Stimulated activated CD4-positive, alpha-beta T cell treated with anti-CD3 and anti-CD28 coated beads, Interleukin-12 subunit alpha, Interleukin-12 subunit beta, amount 100 ng/mL, for 48 hours (primary cell): ENCODE measurements at places on chromosomes 6 and 20.

GRCh38 chr6:50815436-50816114 is 3.1 kb upstream of the TFAP2B start:
- DNase-seq, result no peak

DNA sequence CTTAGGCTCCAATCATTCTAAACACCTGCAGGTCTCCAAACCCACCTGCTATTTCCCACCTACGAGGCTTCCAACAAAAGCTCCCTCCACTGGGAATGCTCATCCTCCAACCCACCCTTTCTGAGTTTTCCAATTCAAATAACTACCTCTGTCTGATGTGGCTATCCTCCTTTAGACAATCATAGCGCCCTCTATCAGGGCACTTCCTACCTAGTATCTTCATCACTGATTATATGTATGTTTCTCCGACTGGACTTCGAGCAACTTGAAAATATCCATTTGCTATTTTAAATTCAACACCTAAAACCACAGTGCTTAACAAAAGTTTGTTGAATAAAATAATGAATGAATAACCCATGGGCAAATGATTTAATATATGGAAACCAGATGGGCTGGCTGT is 41.3 kb downstream of the MTFR2 start:
- DNase-seq, result no peak

DNA sequence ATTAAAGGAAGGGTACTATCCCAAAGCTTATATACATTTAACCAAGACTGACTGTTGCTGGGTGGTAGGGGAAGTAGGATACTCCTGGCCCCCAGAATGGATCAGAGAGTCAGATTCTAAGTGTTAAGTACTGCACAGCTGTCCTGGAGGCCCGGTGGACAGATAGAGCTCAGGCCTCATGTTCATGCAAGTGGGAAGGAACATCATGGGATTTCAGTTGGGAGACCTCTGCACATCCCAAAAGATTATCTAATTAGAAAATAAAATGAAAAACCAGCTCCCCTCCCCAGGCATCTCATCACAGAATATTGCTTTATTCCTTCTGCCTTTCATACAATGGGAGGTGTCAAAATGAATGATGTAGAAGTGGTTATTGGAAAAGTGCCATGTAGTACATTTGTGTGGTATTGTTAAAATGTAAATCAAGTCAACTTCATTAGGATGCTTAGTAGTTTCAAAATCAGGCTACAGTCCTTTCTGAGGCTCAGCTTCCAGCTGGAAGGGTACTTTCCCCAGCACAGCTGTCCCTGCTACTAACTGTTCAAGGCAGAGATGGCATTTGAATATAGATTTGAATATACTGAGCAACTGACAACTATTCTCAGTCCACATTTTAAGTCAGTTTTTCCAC is 82.9 kb downstream of the SLC35B3 start:
- DNase-seq, result no peak

DNA sequence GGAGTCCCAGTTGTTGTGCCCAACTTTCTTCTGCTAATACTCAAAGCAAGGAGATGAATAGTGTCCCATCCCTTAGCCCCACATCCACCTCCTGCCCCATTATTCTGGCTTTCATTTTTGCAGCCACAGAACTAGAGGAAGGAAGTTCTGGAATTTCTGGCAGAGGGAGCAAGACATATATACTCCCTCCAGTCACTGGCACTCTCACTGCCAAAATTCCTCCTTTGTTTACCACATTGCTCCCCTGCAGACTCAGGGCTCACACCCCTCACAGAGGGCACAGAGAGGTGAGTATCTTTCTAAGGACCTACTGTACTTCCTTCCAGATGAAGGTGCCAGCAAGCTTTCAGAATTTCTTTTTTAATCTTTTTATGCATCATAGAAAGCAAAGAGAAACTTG is 168.0 kb upstream of the ID4 start:
- DNase-seq, result no peak

DNA sequence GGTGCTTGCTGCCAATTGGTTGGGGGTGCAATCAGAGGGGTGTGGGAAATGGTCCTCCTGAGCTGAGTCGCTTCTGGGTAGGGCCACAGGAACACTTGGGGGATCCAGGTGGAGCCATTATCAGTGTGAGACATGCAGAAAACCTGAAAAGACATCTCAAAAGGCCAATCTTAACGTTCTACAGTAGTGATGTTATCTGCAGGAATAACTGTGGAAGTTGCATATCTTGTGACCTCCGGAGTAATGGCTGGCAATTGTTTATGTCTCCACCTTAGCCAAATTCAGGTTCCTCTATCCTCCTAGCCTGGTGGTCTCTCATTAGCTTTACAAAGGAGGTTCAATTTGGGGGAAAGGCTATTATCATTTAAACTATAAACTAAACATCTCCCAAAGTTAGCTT is 114.8 kb upstream of the SNX9 start:
- DNase-seq, result no peak

GRCh38 chr6:40440053-40440452 is 147.1 kb downstream of the LRFN2 start:
- DNase-seq, result no peak

DNA sequence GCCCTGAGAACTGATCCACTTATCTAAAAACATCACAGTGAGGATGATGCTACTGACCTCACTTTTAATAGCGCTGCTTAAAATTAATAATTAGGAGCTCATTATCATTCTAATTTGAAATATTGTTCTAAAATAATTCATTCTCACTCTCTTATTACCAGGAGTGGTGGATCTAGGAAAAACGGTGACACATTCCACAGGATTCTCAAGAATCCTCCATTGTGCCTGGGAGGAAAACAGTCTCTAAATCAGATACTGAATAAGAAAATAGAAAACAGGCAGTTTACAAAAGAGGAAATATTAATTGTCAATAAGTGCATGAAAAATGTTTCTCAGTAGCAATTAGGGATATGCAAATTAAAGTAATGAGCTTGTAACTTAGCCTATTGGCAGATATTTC is 187.4 kb downstream of the TENT5A start:
- no peak for DNase-seq

DNA sequence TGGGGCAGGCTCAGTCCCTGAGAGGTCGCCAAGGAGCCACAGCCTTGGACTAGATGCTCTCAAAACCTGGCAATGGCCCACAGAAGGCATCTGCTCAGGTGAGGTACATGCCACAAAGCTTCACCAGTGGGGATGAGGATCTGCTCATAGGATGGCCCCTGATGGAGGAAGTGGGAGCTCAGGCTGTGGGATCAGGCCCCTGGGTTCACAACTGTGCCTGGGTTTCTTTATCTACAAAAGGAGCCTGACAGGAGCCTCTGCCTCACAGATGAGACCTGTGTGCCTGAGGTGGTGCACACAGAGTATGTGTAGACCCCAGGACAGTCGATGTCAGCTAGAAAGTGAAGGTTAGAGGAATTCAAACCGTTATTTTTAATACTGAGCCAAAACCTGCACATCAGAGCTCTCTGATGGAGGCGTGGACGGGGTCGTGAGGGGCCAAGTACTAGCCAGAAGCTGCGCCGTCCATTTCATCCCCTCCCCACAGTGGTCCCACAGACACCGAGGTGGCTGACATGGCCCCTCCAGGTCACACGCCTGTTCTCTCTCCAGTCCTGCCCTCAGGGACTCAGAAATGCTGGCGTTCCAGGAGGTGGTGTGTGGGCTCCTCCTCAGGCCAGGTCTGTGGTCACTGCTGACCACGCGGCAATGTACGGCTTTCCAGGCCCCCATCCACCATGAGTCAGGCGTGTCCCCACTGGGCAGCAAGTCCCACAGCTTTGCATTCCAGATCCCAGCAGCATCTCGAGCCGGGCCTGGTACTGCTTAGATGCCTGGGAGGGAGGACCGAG is 33.3 kb downstream of the NTSR1 start:
- no peak for DNase-seq

DNA sequence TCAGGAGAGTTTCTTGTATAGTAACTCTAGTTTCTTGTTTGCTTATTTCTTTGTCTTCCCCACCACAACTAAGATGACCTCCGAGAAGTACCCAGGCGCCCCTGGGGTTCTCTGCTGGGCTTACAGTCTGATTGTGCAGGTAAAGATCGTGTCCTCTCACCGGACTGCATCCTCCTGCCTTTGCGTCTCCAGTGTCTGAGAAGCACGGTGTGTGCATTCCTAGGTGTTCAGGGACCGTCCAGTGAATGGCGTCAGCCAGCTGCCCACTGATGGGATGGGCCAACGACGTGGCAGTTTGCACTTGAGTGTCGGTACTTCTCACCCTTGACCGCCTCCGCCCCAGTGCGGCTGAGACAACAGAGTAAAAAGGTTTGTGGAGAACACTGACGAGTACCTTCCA is 56.0 kb upstream of the NFATC2 start:
- no peak for DNase-seq

- DNase-seq, result no peak
These were observed 674.6 kb upstream of the AGPAT4 start for GRCh38 chr6:161948462-161948861.

DNA sequence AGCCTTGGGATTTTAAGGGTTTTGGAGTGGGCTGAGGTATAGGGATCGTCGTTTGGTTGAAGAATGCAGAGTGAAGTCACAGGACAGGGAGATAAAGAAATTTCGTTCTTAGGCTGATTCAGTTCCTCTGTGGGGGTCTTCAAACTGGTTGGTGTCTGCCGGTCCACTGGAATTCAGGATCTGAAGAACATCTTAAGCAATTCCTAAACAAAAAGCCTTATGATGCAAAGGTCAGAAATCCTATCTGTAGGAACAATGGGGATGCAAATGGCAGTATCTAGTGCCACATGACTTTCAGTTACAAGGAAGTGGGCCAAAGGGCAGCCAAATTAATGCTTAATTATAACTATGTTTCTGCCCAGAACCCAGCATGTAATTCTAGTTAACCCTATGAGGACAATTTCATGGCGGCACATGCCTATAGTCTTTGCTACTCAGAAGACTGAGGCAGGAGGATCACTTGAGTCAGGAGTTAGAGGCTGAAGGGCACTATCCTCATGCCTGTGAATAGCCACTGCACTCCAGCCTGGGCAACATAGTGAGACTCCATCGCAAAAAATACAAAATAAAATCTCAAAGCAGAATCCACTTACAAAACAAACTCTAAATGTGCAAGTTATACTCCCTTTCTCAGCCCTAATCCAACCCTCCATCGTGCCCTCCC is 4.6 kb upstream of the SLC2A10 start:
- DNase-seq, result no peak

- DNase-seq, result no peak
These were observed 327.4 kb downstream of the KIF16B start for GRCh38 chr20:16245879-16246278.

GRCh38 chr20:33233129-33233774 is 2.5 kb upstream of the BPIFA1 start:
- DNase-seq, result no peak

- no peak for DNase-seq
These were observed 332.0 kb downstream of the HAO1 start for GRCh38 chr20:7608250-7608649.

DNA sequence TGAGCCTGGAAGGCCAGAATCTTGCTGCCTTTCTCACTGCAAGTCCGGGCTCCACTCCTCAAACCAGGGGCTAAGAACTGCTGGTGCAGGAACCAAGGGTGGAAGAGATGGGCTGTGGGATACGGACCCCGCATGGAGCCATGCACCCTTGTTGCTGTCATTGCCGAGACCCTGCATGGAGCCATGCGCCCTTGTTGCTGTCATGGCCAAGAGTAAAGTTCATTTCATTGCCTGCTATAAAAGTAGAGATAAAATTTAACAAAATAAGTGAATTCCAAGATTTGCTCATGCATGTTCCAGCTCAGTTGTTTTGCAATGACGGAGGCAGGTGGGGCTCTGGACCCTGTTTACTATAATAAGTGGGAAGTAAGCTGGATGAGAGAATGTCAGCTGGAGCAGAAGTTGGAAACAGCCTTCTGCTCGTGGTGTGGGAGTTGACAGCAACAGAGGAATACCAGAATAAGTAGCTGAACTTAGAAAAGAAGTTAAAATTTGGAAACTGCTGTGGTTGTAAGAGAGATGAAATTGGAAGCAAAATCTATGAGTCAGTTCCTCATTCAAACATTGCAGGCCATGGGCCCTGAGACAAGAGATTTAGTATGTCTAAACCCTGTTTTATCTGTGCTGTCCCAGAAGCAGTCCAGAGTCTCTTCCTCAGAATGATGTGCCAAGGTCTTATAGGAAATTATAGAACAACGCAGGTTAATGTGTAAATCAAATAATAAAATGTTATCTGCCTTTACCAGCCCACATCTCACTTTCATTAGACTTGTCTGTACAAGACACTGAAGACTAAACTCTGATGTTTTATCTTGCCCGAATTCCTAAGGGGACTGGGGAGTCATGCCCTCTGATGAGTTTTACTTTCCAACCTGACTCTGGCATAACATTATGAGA is 15.8 kb upstream of the THBS2 start:
- DNase-seq, result no peak

DNA sequence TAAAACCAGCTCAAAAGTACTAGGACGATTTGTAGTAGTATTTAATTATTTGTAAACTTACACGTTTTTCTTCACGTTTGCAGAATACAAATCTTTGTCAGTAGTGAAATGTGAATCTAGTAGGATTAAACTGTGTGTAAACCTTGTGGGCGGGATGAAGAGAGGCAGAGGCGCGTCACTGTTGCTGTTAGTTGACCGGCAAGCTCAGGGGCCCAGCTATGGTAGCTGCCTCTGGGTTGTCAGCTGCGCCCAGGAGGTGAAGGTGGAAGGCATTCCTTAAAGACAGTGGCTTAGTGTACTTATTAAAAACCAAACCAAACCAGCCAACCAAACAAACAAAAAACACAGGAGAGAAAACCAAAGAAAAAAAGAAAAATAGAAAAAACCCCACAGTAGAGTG is 69.6 kb downstream of the IGF2R start:
- no peak for DNase-seq

- no peak for DNase-seq
These were observed 95.1 kb upstream of the PTPN1 start for GRCh38 chr20:50415021-50415515.

- no peak for DNase-seq
These were observed 65.5 kb upstream of the F13A1 start for GRCh38 chr6:6386010-6386409.

DNA sequence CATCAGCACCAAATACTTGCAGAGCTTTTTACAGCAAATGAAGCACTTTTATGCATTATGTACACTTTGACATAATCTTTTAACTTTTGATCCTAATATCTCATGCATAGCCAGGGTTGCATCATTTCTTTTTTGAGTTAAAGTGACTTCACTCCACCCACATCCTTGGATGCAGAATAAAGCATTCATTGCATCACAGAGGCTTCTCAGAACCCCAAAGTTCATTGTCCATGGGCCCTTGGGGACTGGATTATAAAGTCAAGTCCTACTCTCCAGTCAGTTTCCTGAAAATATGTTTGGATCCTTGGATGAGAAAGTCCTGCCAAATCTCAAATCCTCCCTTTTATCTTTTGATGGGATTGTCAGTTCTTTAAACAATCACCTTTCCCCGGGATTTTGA is 10.6 kb upstream of the EFHC1 start:
- DNase-seq, result no peak

DNA sequence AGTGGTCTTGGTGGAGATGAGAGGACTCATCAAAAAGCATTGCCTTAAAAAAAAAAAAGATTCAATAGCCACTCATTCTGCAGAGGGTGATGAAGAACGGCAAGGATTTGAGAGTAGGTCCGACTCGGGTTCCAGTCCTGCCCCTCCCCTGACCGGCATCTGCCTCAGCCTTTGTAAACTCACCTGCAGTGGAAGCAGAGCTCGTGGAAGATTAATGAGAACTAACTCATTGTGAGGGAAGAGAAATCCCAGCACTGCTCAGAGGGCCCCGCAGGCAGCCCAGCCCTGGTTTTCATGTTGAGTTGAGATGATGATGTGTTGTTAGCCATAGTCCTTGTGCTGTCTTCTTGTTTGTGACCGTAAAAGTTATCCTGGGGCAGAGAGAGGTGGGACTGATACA is 59.4 kb downstream of the GCNT2 start:
- DNase-seq, result no peak
